Esophagus squamous epithelium (tissue), 5 donors: ENCODE measurements at places on chromosomes 6 and 20.

DNA sequence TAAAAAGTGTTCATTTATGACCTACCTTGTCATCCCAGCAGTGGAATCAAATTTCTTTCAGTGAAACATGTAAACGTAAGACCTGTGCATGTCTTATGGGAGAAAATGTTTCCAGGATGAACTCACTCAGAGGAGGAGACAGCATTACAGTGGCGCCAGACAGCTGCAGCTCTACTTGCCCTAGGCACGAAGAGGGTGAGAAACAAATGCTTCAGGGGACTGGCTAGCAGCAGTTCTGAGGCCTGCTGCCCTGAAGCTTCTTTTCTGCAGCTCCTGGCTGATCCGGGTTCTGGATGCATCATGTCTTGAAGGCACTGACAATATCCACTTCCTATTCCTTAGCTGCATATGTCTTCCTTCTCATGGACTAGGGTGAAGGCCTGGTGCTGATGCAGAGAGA, 120.2 kb downstream of the QRSL1 start:
- DNase-seq, result no peak

DNA sequence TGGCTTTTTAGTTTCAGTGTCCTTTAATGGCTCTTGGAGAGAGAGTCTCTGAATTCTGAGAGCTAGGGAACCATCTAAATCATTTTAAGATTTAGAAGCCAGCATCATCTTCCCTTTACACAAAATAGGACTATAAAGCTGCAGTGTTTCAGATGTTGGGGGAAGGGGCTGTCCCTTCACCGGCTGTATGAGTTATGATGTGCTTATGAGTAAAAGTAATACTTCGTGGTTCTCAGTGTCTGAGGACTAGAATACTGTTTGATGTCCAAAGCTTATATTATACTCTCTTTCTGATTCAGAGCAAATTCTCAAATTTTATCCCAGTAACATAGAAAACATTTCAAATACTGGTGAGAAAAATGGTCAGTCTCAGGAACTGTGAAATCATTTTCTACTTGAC, 63.5 kb upstream of the FAM8A1 start:
- DNase-seq, result no peak

GRCh38 chr6:130527173-130527572, 161.4 kb downstream of the TMEM200A start:
- DNase-seq, result no peak

GRCh38 chr20:52242237-52243230, 51.0 kb upstream of the ZFP64 start:
- DNase-seq, result no peak

DNA sequence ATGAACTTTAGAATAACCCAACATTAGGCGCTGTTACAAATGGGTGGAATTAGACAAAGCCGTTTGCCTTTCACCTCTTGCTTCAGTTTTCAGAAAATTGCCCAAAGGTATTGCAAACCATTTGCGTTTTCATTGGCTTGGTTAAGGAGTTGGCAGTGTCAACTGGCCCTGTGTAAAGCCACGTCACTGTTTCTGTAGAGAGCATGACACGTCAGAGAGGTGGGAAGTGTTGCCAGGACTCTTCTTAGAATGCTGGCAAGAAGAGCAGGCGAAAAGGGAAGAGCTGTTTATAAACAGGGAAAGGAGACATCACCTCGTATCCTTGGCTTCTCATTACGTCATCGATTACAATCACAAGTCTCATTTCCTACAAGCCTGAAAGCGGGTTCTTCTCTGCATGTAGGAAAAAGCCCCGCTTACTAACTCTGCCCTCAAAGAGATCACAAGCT, 4.2 kb upstream of the IRF4 start:
- DNase-seq, result no peak

- DNase-seq, result no peak
These were observed 5.1 kb upstream of the EPB41L2 start for GRCh38 chr6:131068165-131068564.

GRCh38 chr6:166553563-166554271, 32.8 kb downstream of the RAMACL start:
- DNase-seq, result no peak

GRCh38 chr20:50115041-50115512, 2.1 kb upstream of the UBE2V1 start:
- DNase-seq, result no peak

- DNase-seq, result no peak
These were observed 85.0 kb downstream of the CAP2 start for GRCh38 chr6:17478223-17478907.

DNA sequence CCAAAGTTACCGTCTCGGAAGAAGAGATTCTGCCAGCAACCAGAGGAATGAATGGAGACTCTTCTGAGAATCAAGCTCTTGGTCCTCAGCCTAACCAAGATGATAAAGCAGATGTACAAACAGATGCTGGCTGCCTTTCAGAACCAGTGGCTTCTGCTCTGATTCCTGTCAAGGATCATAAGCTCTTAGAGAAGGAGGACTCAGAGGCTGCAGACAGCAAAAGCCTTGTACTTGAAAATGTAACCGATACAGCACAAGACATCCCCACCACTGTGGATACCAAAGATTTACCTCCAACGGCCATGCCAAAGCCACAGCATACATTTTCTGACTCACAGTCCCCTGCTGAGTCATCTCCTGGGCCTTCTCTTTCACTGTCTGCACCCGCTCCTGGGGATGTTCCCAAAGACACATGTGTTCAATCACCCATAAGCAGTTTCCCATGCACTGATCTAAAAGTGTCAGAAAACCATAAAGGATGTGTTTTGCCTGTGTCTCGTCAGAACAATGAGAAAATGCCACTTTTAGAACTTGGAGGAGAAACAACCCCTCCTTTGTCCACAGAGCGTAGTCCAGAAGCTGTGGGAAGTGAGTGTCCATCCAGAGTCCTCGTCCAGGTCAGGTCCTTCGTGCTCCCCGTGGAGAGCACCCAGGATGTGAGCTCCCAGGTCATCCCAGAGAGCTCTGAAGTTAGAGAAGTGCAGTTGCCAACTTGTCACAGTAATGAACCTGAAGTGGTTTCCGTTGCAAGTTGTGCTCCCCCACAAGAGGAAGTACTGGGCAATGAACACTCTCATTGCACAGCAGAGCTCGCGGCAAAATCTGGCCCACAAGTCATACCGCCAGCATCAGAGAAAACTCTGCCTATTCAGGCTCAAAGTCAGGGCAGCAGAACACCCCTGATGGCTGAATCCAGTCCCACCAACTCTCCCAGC, 109.6 kb downstream of the RTN4IP1 start:
- DNase-seq, result no peak

DNA sequence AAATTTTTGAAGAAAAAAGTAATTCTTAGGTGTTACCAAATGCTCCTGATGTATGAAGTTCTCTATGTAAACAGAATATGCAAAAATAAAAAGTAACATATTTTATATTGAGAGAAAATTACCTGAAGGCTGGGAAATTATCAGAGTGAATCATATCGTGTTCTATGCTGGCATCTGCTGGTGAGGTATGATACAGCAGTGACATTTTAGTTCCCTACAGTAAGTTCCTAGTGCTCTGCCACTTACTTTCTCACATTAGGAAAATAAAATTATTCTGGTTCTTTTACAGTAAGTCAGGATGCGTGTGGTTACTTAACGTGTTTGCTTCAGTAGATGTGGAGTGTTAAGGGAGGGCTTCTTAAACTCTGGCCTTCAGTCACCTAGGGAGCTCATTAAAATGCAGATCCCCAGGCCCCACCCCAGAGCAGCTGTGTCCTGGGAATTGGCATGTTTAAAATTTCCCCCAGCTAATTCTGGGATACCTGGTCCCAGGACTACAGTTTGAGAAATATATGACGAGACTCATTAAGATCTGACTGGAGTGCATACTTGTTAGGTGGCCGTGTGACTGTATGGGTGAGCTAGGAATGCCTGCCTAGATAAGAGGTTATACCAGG, 3.2 kb downstream of the ACTR5 start:
- no peak for DNase-seq

DNA sequence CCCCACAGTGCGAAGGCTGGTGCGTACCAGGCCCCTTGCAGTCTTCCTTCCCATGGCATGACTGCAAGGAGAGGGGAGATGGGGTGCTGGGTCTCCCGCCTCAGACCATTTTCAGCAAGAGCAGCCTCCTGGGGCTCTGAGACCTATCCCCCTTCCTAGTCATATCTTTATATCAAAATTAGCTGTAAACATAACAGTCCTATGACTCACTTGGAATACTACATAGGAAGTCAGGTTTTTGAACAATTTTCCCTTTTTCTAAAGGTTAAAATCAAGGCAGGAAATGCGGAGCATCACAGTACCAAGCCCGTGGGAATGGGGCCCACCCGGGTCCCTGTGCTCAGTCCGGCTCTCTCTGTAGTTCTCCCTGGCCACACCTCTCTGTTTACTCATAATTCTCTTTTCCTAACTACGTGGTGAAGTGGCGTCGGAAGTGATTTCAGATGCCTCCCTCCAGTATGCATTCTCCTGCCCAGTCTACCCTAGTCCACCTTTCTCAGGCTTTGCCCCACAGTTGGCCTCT, 109.8 kb upstream of the TMEM170B start:
- no peak for DNase-seq

DNA sequence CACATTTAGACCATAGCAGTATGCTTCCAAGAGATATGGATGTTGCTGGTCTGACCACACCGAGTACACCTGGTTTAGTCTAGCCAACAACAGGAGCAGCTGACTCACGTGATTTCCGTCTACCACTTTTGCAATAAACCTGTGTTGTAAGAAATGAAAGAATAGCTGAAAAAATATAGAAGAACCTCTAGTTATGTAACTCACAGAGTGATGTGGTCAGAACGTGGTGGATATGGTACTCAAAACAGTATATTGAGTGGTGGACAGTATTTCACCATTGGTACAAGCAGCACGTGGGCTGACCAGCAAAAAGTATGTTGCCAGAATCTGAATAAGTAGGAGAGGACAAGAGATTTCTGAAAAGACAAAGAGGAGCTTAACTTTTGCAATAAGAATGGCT, 226.9 kb downstream of the TBC1D7 start:
- no peak for DNase-seq

DNA sequence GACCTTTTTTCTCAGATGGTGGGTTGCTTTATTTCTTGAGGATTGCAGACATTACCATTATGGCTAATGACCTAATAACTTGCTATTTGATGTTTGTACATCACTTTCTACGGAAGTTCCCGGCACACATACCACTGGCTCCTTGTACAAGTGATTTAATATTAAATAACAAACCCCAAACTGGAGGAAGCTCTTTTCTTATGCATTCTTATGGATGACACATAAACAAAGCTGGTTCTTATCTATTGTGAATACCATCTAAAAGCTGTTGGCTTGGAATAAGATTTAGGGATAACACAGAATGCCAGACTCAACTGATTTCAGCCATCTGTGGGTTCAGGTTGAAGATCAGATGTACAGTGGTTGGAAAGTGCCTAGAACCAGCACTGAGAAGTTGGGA, 272.6 kb downstream of the TSHZ2 start:
- DNase-seq, result no peak

- DNase-seq, result no peak
These were observed 121.4 kb downstream of the BMP2 start for GRCh38 chr20:6888736-6889395.

DNA sequence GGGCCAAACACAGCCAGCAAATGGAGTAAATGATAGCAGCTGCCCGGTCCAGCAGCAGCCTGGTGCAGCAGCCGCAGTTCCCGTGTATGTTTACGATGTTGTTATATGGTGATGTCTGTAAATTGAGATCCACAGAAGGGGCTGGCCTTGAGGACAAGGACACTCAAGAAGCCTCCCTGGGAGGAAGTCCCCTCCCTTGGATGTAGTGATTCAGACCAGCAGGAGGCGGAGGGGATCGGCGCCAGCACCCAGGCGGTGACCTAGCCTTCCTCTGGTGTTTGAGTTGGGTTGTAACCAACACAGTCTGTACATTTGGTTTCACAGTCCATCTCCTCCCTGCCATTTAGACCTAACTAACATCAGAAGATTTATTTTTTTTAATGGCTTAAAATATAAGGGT, 187.8 kb downstream of the SYNDIG1 start:
- DNase-seq, result no peak
